ENCODE measurements at places on chromosomes 6 and 20.

DNA sequence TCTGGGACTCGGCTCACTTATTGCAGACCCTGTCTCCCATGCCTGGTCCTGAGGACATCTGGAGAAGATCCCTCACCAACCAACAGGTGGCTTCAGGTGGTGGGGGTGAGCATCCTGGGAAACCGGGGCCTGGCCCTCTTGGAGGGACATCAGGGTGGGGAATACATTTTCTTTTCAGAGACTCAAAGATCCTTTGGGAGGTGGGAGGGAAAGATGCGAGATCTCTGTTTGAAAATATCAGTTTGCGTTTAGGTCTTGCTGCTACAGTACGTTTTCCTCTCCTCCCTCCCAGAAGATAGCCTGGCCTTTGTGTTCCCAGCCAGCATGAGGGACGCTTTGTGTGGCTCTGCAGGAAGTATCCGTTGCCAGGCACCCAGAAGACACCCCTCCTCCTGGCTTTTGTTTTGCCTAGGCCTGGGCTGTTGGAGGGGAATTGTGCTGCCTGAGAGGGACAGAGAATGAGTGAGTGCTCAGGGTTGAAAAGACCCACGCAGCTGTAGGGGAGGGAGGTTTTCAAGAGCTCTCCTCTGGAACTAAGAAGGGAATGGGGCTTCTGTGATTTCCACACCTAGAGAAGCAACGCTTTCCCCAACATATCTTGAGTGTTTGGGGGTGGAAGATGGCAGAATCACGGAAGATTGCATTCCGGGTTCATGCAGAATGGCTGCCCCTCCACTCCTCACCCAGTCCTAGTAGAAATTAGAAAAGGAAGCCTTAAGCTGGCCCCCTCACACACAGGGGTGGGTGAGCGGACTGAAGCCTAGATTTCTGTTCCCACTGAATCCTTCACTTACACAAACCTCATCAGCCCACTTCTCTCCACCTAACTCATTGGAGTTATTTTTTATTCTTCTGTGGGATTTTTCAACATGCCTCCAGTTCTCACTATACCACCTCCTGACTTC is 22.0 kb upstream of the SLC2A12 start:
- peak; percentile 94 for DNase-seq

GRCh38 chr20:58251979-58252591 is 23.6 kb upstream of the ANKRD60 start:
- no peak for DNase-seq

DNA sequence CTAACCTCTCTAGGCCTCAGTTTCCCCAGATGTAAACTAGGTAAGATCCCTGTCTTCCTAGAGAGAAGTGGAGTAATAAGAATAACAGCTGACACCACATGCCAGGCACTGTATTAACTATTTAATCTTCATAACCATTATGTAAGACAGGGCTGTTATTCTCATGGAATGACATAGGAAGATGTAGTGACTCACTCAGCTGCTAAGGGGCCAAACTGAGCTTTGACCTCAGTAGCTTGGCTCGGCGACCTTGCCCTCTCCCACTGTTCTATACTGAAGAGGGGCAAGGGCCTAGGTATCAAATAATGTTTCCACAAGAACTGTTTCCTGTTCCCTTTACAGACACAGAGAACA is 2.9 kb upstream of the MDGA1 start:
- no peak for DNase-seq

DNA sequence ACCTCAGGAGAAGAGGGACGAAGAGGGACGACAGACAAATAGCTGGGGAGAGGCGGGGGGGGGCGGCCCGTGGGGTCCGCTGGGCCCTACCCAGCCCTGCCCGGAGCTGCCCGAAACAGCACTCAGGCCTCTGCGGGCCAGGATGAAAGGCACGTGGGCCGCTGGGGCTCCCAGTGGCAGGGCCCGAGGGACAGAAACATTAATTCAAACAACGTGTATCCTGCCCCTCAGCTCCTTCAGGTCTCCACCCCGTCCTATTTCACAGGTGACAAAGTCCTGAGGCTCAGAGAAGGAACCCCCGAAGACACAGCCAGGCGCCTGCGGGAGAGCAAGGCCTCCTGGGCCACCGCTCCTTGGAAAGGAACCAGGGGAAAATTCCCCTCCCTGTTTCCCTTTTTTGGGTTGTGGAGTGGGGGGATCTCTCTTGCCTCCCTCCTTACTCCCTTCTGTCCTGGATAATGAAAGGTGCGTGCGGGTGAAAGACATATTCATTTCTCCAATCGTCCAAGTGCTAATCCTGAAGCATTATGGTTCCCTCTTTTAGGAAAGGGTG is 93.3 kb downstream of the RNASET2 start:
- no peak for DNase-seq

DNA sequence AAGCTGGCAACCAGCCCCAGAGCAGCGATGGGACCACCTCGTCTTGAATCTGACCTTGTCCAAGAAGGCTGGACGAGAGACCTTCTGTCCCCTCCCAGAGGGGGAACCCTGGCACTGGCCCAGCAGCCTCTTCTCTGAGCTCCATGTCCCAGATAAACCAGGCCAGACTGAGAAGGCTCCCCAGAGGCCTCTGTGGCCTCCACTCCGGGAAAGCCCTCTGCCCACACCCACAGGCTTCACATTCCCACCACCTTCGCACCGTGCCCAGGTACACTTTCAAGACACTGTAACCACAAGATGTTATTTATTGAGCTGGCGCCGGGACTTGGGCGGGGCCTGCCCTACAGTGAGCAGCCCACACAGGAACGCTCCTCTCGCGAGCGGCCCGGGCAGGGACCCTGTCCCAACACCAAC is 33.2 kb downstream of the ADA start:
- DNase-seq, result no peak

- DNase-seq, result no peak
Observed at GRCh38 chr6:11272491-11273192, 40.2 kb upstream of the NEDD9 start.

- no peak for DNase-seq
Observed at GRCh38 chr6:152146385-152146784, 338.9 kb downstream of the ESR1 start.

- DNase-seq, result peak; percentile 70
Observed at GRCh38 chr20:34581341-34582184, 23.0 kb downstream of the MAP1LC3A start.

GRCh38 chr6:72788188-72788587 is 166.3 kb downstream of the KCNQ5 start:
- DNase-seq, result no peak

GRCh38 chr20:49882171-49882970 is 33.0 kb downstream of the SPATA2 start:
- DNase-seq, result no peak

DNA sequence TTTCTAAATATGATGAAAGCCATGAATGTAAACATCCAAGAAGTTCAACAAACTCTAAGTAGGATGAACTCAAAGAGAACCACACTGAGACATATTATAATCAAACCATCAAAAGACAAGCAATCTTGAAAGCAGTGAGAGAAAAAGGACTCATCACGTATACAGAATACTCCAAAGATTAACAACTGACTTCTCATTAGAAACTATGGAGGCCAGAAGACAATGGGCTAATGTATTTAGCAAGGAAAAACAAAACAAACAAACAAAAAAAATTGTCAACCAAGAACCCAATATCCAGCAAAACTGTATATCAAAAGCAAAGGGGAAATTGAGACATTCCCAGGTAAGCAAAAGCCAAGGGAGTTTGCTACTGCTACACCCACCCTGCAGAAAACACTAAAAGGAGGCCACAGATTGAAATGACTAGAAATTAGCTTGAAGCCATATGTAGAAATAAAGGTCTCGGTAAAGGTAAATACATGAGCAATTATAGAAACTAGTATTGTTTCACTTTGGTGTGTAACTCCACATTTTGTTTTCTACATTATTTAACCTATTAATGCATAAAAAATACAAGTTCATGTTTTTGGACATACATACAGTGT is 301.1 kb upstream of the QKI start:
- no peak for DNase-seq

GRCh38 chr6:146388736-146389364 is 154.8 kb upstream of the RAB32 start:
- no peak for DNase-seq

DNA sequence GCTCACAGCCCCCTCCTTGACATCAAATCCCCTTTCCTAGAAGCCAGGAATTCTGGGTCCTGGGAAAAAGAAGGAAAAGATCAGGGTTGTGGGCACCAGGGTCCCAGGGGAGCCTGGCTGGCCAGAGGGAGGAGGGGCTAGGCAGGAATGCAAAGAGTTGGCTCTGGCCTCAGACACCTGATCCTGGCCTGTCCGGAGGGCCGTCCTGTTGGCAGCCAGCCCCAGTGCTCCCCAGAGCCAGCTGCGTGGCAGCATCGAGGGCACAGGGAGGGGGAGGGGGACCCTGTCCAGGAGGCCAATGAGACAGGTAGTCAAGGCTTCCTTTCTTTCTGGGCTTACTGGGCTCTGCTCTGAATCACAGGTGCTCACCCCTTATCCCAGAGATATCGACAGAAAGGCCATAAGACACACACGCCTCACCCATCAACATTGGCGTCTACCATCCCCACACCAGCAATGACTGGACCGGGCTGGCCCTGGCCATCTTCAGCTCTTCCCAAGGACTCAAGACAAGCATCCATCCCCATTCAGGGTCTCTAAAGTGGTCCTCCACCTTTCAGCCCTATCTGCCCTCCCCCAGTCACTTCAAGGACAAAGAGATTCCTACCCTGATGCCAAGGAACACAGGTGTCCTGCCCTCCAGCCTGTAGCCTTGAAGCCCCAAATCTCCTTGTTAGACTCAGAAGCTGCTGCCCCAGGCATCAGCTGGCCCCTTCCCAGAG is 723 bp downstream of the COL11A2 start:
- DNase-seq, result no peak

Measured in Ammon's horn (tissue), 1 donor.